ENCODE measurements at places on chromosomes 4 and X. TPM values are rescaled to one million over a fixed set of nuclear protein-coding genes. Genes with fewer than 3 reads are reported as not detected.

The AMOT gene
- total RNA-seq, result 23.5 TPM

The NIPAL1 gene
- 12.9 TPM for total RNA-seq

The BMPR1B gene
- total RNA-seq, result not detected

The SULT1B1 gene
- 108 TPM for total RNA-seq

The FAAH2 gene
- total RNA-seq, result 7.2 TPM

The CT55 gene
- total RNA-seq, result not detected

The IBSP gene
- not detected for total RNA-seq

The UGT2B11 gene
- total RNA-seq, result not detected

The GAGE12E gene
- total RNA-seq, result not detected

The NXF2B gene
- total RNA-seq, result not detected

The GLRA3 gene
- total RNA-seq, result not detected

The PRPS2 gene
- 32.2 TPM for total RNA-seq

The MAMLD1 gene
- 2.5 TPM for total RNA-seq

- no peak for DNase-seq
Measured at GRCh38 chrX:141439651-141440050, 144.9 kb downstream of the SPANXA1 start.

GRCh38 chrX:75649829-75650228 is 127.0 kb upstream of the ZDHHC15 start:
- no peak for DNase-seq

DNA sequence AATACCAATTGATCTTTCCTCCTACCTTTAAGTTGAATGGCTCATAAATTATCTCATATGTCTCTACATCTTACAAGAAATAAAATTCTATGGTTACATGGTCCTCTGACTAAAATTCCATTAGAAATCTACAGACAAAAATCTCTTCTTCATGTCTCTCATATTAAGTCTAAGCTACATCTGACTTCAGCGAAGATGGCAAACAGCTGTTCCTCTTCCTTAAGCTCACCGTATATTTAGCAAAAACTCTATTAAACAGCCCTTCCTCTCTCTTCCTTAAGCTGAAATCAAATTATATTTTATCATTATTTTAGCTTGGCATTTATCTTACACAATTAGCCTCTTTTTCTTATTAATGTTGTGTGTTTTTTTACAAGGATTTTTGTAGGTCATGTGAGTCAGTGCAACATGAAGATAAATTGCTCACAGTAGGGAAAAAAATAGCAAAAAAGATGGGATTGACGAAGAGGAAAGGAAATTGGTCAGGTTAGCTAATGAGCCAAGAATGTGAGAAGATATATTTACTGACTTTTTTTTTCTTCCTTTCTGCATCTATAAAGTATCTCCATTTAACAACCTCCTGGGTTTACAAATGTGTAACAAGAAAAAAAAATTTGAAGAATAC is 2412.8 kb downstream of the ARAP2 start:
- DNase-seq, result no peak

DNA sequence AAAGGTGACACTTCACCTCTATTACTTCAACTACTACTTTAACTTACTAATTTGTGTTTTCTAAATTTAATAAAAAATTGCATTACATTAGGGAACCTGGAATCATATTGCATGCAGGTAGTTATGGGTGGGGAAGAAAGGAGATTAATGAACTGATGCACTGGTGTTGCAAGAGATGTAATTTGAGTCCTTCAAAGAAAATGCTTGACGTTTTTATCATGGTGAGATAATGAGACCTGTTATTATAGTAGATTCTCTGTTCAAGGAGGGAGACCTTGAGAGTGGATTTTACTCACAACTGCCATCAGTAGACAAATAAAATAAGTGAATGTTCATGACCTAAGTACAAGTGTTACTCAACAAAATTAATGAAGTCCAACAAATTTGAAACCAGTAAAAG is 26.4 kb upstream of the MED14 start:
- DNase-seq, result no peak

DNA sequence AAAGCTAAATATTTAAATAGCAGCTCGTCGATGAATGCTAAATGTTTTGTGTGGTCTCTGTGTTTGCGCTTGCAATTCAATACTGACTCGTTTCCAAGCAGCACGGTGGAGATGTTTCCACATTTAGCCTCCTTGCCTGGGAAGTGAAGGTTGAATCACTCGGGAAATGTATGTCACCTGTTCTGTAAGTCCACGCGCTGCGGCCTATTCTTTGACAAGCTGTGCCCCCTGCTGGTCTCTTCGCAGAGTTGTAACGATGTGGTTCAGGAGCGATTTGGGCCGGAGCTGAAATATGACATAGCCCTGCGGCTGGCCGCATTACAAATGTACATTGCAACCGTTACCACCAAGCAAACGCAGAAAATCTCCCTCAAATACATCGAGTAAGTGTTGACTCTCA is 89.6 kb upstream of the PRPS2 start:
- peak; percentile 48 for DNase-seq

DNA sequence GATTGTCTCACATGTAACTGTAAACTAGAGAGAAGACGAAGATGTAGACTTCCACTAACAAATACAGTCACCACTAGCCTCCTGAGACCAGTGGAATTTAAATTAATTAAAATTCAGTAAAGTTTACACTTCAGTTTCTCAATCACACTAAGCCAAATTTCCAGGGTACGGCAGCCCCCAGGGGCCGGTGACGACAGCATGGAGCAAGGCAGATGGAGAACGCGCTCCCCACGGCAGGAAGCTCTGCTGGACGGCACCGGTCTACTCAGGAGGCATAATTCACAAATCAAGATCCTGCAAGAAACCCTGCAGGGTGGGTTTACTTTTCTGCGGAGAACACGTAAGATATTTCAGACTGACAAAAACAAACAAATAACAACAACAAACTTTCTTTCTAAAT is 80.7 kb downstream of the FAT1 start:
- no peak for DNase-seq

DNA sequence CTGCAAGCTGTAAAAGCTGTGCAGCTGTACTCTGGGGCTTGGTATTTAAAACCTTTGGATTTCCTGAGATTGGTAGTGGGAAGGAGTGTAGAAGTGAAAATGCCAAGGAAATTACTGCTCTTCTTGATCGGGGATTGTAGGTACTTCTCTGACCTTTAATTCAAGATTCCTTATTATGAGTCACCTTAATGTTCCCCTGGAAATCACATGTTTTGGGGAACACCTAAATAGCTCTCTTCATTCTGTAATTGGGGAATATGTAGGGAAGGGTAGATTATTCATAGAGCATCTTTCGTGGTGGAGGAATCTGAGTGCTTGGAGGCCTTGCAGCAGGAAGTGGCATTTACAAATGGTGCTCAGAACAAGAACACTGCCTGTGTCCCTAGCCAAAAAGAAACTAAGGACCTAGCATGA is 137.8 kb downstream of the UCHL1 start:
- no peak for DNase-seq

- no peak for DNase-seq
Measured at GRCh38 chrX:11665168-11666111, at the start of gene ARHGAP6. TSS of gene ARHGAP6 (minus strand) at chrX:11665920. CDS start at chrX:11664828, 1,092 bp downstream.

DNA sequence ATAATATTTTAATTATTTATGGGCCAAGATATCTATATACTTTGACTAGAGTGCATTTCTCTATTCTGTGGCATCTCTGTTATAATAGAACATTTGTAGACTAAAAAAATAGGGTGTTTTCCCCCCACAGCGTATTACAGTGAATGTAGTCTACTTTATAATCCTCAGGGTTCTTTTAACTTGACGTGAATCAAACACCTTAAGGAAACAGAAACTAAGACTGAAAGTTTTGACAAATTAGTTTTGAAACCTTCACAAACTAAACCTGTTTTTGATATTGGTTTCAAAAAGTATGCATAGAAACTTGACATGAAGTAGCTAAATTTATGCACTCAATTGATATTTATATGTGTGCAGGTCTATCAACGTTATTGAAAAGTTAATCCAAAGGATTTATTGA is 1963.1 kb upstream of the TENM3 start:
- no peak for DNase-seq

DNA sequence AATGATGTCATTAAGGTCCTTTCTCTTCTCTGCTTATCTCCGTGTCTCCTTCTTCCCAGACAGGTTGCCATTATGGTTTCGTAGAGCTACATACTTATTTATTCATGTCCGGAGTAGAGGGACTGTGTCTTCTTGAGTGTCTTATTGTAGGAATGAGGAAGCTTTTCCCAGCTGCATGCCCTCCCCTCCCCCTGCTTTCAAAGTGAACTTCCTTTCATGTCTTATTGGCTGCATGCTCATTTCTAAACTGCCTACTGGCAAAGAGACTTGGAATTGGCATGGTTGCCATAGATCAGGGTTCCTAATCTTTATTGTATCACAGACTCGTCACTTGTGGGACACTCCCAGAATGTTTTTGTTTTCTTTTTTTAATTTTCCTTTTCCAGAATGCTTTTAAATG is 15.4 kb downstream of the VAMP7 start:
- DNase-seq, result no peak

GRCh38 chrX:9665113-9665512 is 100.5 kb downstream of the GPR143 start:
- DNase-seq, result no peak

GRCh38 chrX:13427441-13428052 is 107.7 kb upstream of the ATXN3L start:
- no peak for DNase-seq

- DNase-seq, result no peak
Measured at GRCh38 chr4:28001698-28002097, 1141.1 kb downstream of the STIM2 start.

- DNase-seq, result no peak
Measured at GRCh38 chr4:143713955-143714625, 13.6 kb upstream of the FREM3 start.

- DNase-seq, result no peak
Measured at GRCh38 chr4:47631161-47631560, 146.1 kb downstream of the ATP10D start.

DNA sequence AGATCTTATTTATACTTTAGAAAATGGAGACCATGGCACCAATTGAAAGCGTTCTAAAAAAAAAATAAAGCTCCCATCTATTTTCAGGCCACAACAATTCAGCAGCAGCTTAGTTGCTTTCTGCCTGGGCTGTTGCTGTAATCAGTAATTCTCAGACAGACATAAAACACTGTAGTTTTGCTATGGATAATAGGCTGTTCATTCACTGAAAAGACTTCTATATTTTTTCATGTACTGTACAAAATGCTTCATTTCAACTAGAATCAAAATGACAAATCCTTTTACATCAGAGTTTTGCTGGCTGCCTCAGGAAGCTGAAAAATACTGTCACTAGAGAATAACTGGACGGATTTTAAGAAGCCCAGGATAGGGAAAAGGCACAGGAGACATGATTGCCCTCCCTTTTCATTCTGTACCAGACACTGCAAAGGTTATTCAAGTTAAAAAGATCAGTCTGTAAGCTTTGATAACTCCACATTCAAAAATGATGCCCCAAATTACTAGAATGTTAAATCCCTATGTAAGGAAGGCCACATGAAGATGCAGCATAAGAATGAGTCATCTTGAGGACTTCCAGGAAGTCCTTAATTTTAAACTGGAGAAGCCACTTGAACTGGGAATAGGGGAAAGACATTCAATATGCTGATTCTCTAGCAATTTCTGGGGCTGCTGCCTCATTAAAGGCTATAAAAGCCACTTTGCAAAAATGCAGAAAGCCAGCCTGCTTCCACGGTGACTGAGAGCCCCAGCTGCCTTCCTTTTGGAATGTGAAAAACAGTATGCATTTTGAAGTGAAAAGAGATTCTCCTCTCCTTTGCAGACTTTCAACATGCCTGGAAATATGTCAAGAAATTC is 403.2 kb upstream of the RASGEF1B start:
- DNase-seq, result no peak

DNA sequence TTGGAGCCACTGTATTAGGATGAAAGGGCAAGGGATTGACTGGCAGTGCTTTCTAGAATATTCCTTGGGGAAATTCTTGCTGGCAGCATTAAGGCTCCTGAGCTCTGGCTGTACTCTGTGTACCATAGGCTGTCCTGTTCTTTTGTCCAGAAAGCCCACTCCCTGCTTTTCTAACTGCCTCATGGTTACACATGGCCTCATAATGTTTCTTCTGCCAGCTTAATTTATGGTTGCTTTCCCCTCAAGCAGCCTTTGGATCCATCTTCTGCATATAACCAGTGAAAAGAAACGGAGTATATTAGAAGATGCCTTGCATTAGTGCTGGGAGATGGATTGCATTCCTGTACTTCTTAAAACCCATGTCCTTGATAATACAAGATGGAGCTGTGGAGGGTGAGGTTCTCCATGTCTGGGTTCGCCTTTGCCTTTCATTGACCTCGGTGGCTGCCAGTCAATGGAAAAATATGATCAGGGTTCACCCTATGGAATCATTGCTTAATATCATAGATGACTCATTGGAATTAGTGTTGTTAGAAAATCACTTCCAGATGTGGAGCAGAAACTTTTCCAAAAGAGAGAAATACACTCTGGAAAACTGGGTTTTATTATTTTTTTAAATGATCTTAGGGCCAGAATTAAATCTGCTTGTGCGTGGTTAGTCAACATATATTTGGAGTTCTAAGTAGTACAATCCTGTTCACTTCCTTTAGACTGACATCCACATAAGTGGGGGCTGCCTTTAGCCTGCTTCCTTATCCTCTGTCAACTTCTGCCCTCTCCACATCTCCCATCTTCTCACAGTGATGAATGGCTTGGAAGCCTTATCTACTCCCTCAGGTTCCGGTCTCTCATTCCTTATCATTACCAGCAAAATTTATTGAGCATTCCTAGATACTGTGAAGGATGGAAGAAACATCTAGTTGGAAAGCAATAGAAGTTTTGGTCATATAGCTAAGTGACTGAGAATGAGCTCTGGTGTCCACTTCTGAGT is 24.9 kb downstream of the DOCK11 start:
- DNase-seq, result no peak

GRCh38 chr4:147777456-147778091 is 45.7 kb downstream of the ARHGAP10 start:
- no peak for DNase-seq

GRCh38 chr4:8906668-8906970 is 35.0 kb upstream of the HMX1 start:
- no peak for DNase-seq

DNA sequence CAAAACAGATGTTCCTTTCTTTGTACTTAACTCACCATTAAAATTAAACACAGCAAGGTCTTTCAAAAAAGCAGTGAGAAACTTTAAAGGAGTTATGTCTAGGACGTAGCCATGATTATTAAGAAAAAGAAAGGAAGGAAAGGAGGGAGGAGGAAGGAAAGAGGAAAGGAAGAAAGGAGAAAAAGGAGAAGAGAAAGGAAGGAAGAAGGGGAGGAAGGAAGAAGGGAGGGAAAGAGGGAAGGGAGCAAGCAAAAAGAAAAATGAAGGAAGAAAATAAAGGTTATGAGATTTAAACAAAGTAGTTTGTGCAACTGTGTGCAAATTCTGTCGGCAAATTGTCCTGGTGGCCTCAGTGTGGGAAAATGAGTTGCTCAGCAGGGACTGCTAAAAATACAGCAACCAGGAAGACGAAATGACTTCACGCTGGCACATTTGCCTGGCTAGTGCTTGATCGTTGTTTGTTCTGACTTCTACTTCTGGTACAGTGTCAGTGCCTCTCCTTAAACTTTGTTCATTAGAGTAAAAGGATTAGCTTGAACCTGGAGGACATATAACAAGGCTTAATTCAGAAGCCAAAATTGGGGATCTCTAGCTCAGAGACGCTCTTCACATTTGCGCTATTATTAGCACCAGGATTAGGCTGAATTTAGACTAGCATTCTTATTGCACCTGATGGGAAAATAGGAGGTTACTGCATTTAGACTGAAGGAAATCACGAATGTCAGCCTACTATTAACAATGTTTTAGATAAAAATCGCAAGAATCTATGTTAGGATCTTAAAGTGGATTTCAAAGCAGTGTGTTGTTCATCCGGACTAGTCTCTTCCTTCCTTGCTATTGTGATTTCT is 81.2 kb downstream of the DCK start:
- DNase-seq, result peak; percentile 53

GRCh38 chr4:72505314-72505744 is 63.7 kb downstream of the ADAMTS3 start:
- no peak for DNase-seq

All from Peyer's patch (tissue), 4 donors.